ENCODE measurements at places on chromosomes 7 and 10. TPM values are rescaled to one million over a fixed set of nuclear protein-coding genes. Genes with fewer than 3 reads are reported as not detected.

DNA sequence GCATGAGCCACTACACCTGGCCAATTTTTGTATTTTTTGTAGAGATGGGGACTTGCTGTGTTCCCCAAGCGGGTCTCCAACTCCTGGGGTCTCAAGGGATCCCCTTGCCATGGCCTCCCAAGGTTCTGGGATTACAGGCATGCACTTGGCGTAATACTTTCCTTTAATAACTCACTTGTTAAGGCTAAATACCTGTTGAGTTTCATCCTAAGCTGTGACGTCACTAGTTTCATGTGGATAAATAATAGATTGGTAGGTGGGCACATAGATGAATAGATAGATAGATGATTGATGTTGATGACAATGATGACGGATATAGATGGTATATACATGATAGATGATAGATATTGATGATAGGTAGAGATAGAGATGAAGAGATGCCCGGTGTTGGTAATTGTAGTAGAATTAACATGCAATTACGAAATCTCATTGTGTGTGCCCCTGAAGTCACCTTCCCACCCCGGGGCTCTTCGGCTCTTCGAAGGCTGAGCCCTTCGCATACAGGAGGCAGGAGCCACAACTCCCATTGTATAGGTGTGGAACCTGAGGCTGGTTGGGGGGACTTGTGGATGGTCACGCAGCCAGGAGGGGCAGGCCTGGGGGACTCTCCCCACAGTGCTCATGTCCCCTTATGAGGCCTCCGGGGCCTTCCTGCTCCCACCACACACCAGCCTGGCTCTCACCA lies 2.6 kb downstream of the GRIFIN start:
- no peak for DNase-seq

SLC26A5 gene
- total RNA-seq: not detected

NEUROD6 gene
- not detected for total RNA-seq

DNA sequence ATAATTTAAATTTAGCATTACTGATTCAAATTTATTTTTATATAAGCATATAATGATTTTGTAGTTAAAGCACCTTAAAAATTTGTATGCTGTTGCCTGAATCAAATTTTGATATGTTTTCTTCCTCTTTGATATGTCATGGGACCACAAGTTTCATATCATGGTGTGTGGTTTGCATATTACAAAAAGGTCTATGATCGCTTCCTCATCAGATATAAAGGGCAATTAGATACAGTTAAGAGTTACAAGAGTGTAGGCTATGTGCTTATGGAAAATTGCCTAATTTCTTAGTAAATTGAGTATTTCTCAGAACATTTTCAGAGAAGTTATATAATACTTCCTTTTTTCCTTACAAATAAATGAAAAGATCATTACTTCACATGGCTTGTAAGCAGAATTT lies 22.2 kb downstream of the MRC1 start:
- no peak for DNase-seq

- no peak for DNase-seq
Observed at GRCh38 chr10:16519908-16520861, 1.5 kb downstream of the C1QL3 start.

GRCh38 chr10:97732052-97732359 lies 4.9 kb upstream of the ZFYVE27 start:
- no peak for DNase-seq

Measured in PC-9 (cell line).